Retina (tissue), 1 donor: ENCODE measurements at places on chromosomes 13 and 19.
A peak's percentile ranks its signal among the peaks of the same experiment; 100 is the strongest.

- no peak for DNase-seq
These were observed 18.5 kb downstream of the GPR42 start for GRCh38 chr19:35389192-35389861.

DNA sequence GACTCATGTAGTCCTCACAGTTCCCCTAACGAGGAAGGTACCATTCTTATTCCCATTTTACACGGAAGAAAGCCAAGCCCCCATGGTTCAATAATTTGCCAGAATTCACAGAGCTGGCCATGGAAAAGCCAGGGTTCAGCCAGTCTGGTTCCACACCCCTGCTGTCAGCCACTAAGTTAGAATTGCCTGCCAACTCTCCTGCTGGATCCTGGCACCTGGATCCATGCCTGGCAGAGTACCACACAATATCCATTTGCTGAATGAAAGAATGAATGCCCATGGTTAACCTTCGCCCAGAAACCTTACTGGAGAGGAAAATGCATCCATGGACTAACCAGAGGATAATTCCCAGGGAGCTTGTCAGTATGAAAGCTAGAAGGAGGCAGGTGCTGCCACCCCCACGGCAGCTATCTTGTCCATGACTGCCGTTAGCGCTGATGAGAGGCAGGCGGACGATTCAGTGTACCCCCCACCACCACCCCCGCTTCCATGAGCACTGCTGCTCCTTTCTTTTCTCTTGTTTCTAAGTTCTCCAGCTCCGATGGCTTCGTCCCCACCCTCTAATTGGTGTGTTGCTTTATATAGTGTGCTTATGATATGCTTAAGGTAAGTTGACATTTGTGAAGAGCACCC is 114.5 kb downstream of the SLC7A1 start:
- no peak for DNase-seq

DNA sequence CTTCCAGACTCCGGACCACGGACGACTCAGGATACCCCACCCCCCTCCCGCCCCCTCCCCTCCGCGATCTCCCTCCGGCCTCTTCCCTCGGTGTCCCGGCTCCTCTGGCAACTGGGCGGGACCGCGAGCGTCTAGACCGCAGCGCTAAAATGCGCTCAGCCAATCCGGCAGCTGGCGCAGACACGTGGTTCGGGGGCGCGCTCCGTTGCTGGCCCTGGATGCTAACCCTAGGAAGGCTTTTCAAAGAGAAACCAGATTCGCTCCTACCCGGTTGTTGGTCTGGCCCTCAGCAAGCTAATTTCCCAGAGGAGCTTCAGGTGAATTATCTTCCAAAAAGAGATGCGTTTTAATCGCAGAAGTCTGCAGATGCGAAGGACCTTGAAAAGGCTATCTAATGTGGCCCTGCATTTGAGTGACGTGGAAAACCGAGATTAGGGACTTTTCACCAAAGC is at the start of gene DZIP1:
Gene DZIP1, minus strand, starts transcription at position 106 of the 452 bp plus-strand sequence. CDS start 2,677 bp downstream, outside the sequence.
- no peak for DNase-seq

- DNase-seq, result peak; percentile 92
These were observed 2.7 kb upstream of the CNN1 start for GRCh38 chr19:11535792-11536595.

- no peak for DNase-seq
These were observed 42.1 kb downstream of the TSHZ3 start for GRCh38 chr19:31307071-31307669.

DNA sequence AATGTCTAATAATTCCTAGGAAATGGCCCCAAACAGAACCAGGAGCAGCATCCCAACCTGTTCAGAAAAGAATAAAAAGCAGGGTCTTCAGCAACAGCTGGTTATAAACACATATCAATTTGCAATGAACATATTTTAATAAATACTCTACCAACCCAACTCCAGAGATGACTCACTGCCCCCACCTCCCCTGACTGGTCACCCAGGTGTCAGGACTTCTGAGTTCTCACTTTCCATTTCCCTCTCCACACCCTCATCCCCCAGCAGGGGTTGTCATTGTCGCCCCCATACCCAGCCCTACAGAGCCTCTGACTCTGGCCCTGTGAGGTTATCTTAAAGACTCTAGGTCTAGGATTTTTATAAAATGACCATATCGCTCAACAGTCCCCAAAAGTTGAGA is 6.9 kb downstream of the SERPINE3 start:
- no peak for DNase-seq

DNA sequence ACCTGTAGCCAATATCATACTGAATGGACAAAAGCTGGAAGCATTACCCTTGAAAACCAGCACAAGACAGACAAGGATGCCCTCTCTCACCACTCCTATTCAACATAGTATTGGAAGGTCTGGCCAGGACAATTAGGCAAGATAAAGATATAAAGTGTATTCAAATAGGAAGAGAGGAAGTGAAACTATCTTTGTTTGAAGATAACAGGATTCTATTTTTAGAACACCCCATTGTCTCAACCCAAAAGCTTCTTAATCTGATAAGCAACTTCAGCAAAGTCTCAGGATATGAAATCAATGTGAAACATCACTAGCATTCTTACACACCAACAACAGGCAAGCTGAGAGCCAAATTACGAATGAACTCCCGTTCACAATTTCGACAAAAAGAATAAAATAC is 17.8 kb upstream of the CCNA1 start:
- DNase-seq, result no peak

GRCh38 chr19:15173746-15174404 is 26.9 kb downstream of the NOTCH3 start:
- DNase-seq, result no peak

GRCh38 chr13:108126056-108126455 is 89.3 kb downstream of the LIG4 start:
- DNase-seq, result no peak
